ENCODE measurements at places on chromosomes 6 and 20. TPM values are rescaled to one million over a fixed set of nuclear protein-coding genes. Genes with fewer than 3 reads are reported as not detected.

Gene SNAP91
- 1.6 TPM for total RNA-seq

Gene HTR1E
- not detected for total RNA-seq

Gene CYP21A2
- 2.8 TPM for total RNA-seq

Gene ADGRG6
- total RNA-seq, result 54.9 TPM

Gene ULBP2
- total RNA-seq, result not detected

Gene MAP1LC3A
- 76.1 TPM for total RNA-seq

Gene TMEM239
- not detected for total RNA-seq

Gene ERVFRD-1
- total RNA-seq, result not detected

GRCh38 chr6:41894366-41895299 is 542 bp downstream of the USP49 start:
- no peak for DNase-seq

DNA sequence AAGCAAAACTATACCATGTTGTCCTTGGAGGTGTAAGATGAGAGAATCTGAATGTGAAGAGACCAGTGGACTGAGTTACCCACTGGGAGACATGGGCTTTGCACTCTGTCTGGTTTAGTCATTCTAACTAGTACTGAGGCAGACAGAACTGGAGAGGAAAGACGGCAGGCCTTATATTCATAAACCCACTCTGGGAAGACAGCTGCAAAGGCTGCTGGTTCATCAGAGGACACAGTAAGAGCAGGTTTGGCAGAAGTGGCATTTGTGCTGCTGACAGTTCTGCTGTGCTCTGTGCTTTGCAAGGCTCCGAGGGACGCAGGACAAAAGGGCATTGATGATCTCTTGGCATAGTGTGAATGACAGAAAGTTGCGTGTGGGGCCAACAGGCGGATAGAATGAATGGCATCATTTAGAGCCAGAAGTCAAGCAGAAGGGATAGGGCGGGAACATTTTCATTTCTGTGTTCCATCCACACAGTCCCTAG is 142.3 kb upstream of the TENT5A start:
- DNase-seq, result no peak

DNA sequence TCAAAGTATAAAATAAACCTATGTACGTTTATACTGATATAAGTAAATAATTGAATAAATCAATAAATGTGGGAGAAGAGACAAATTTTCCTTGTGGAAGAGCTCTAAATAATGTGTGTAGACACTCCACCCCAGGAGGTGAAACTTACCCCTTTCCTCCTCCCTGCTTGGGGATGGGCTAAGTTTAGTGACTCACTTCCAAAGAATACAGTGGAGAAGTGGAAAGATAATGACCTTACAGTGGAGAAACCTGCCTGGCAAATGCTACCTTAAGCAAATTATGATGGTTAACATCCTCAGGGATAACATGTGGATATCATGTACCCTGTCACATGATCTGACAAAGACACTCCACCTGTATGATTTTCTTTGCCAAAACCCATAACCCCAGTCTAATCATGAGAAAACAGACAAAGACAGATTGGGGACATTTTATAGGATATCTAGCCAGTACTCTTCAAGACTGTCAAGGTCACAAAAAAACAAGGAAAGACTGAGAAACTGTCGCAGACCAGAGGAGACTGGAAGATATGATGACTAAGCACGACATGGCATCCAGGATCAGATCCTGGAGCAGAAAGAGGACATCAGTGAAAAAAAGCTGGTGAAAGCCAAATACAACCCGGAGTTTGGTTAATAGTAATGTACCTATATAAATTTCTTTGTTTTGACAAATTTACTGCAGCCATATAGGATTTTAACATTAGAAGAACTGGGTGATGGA is 195.5 kb upstream of the PRDM1 start:
- DNase-seq, result no peak

DNA sequence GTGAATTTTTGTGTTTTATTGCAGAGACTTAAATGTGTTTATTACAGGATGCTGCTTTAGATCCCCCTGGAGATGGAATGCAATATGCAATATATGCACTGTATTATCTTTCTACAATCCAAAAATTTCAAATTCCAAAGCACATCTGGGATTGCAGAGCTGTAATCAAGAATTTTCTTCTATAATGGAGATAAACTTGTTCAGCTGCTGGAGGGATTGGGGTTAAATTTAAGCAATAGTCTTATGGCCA is 66.4 kb downstream of the MKKS start:
- DNase-seq, result no peak

GRCh38 chr20:20231528-20232298 is 136.2 kb upstream of the INSM1 start:
- no peak for DNase-seq

DNA sequence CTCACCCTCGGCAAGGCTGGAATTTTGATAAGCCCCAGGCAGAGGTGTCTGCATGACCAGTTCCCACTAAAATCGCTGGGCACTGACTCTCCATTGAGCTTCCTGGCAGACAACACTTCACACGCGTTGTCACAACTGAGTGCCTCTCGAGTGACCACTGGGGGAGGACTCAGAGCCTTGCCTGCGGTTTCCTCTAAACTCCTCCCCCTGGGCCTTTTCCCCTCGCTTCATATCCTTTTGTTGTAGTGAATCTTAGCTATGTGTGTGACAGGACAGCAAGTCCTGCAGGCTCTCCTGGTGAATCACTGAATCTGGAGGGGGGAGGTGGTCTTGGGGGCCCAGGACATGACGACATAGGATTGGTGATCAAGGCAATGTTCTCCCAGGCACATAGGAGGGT is 670.8 kb downstream of the PRKN start:
- DNase-seq, result no peak

GRCh38 chr6:15511248-15512125 is 151.3 kb downstream of the DTNBP1 start:
- DNase-seq, result no peak

GRCh38 chr6:117149324-117149723 is 116.0 kb upstream of the VGLL2 start:
- no peak for DNase-seq
